Endothelial cell of umbilical vein (primary cell): ENCODE measurements at places on chromosomes 6 and 20. TPM values are rescaled to one million over a fixed set of nuclear protein-coding genes. Genes with fewer than 3 reads are reported as not detected.

Gene SPINT4
- total RNA-seq, result not detected in 2 replicates

Gene FAM209B
- total RNA-seq, result not detected in 2 replicates

Gene EEF1A2
- 2.9 and 3.4 TPM in 2 replicates for total RNA-seq

Gene NRSN1
- total RNA-seq, result not detected in 2 replicates

Gene WFDC2
- total RNA-seq, result not detected in 2 replicates

Gene TRAPPC3L
- total RNA-seq, result 0.38 TPM in 1 of 2 replicates, not detected in the other

Gene CASP8AP2
- 20.2 and 22.0 TPM in 2 replicates for total RNA-seq

Gene CRISP1
- not detected in 2 replicates for total RNA-seq

Gene MLIP
- total RNA-seq, result 11.6 and 14.5 TPM in 2 replicates

Gene EYA2
- not detected in 2 replicates for total RNA-seq

Gene RPP21
- total RNA-seq, result 35.0 and 35.3 TPM in 2 replicates

Gene SPATA25
- total RNA-seq, result 1.3 TPM in 1 of 2 replicates, not detected in the other

Gene RIN2
- 98.5 and 119 TPM in 2 replicates for total RNA-seq

Gene TTK
- 23.6 and 29.4 TPM in 2 replicates for total RNA-seq

Gene C4A
- 4.1 and 5.2 TPM in 2 replicates for total RNA-seq

Gene C20orf141
- not detected in 2 replicates for total RNA-seq

Gene KCNQ5
- total RNA-seq, result 0.22 TPM in 1 of 2 replicates, not detected in the other

Gene DEF6
- total RNA-seq, result 0.77 and 1.0 TPM in 2 replicates

Gene SIRPG
- not detected in 2 replicates for total RNA-seq

Gene LY6G6C
- total RNA-seq, result 0.35 TPM in 1 of 2 replicates, not detected in the other

Gene ULBP1
- 0.33 and 2.3 TPM in 2 replicates for total RNA-seq

Gene TPX2
- total RNA-seq, result 112 and 114 TPM in 2 replicates

Gene GRM1
- not detected in 2 replicates for total RNA-seq

Gene PSMB1
- total RNA-seq, result 182 and 198 TPM in 2 replicates

Gene GJA1
- total RNA-seq, result 235 and 288 TPM in 2 replicates

Gene ANKRD60
- not detected in 2 replicates for total RNA-seq

Gene MEP1A
- total RNA-seq, result not detected in 2 replicates

Gene CHMP4B
- 105 and 112 TPM in 2 replicates for total RNA-seq

Gene FUT9
- total RNA-seq, result not detected in 2 replicates

Gene ZBTB2
- total RNA-seq, result 13.1 and 13.6 TPM in 2 replicates

Gene NKAIN2
- total RNA-seq, result 2.1 TPM in 1 of 2 replicates, not detected in the other

Gene SLC17A3
- total RNA-seq, result not detected in 2 replicates

Gene RREB1
- total RNA-seq, result 30.8 and 33.0 TPM in 2 replicates

Gene TSBP1
- total RNA-seq, result not detected in 2 replicates

Gene ZNF165
- 0.27 and 0.30 TPM in 2 replicates for total RNA-seq

Gene PROKR2
- total RNA-seq, result not detected in 2 replicates

Gene XKR7
- 0.04 TPM in 1 of 2 replicates, not detected in the other for total RNA-seq

Gene ENTPD6
- total RNA-seq, result 51.2 and 52.2 TPM in 2 replicates

Gene MCCD1
- total RNA-seq, result not detected in 2 replicates

Gene KCNG1
- 0.37 and 1.1 TPM in 2 replicates for total RNA-seq

Gene ALDH5A1
- 1.1 and 1.8 TPM in 2 replicates for total RNA-seq

Gene OGFR
- 35.1 and 44.0 TPM in 2 replicates for total RNA-seq

Gene SEMG1
- not detected in 2 replicates for total RNA-seq

Gene VGLL2
- total RNA-seq, result not detected in 2 replicates

Gene RIPPLY2
- 0.53 TPM in 1 of 2 replicates, not detected in the other for total RNA-seq

Gene DDX27
- 25.7 and 26.1 TPM in 2 replicates for total RNA-seq
